Epithelial cell of umbilical artery (primary cell): ENCODE measurements at places on chromosomes 6 and 20. TPM values are rescaled to one million over a fixed set of nuclear protein-coding genes. Genes with fewer than 3 reads are reported as not detected.

COL19A1 gene
- total RNA-seq = not detected in 2 replicates

LSM2 gene
- total RNA-seq = 57.2 and 65.0 TPM in 2 replicates

DAAM2 gene
- total RNA-seq = under 0.01 TPM in 1 of 2 replicates, not detected in the other

TPBG gene
- total RNA-seq = 6.5 and 7.0 TPM in 2 replicates

KCNQ5 gene
- total RNA-seq = under 0.01 TPM in 1 of 2 replicates, not detected in the other

TBXT gene
- total RNA-seq = not detected in 2 replicates

CRYBG1 gene
- total RNA-seq = 31.8 and 67.9 TPM in 2 replicates

AGER gene
- total RNA-seq = under 0.01 and 0.46 TPM in 2 replicates

IL17F gene
- total RNA-seq = not detected in 2 replicates

MAPK13 gene
- 1.6 and 3.6 TPM in 2 replicates for total RNA-seq

NRSN2 gene
- 8.8 and 29.2 TPM in 2 replicates for total RNA-seq

MED23 gene
- 21.1 and 34.2 TPM in 2 replicates for total RNA-seq

PROKR2 gene
- total RNA-seq = under 0.01 TPM in 1 of 2 replicates, not detected in the other

HTR1B gene
- total RNA-seq = 17.9 and 42.6 TPM in 2 replicates

CST7 gene
- total RNA-seq = not detected in 2 replicates

TMC2 gene
- not detected in 2 replicates for total RNA-seq

HLA-DPA1 gene
- total RNA-seq = 0.65 and 3.6 TPM in 2 replicates

PGC gene
- not detected in 2 replicates for total RNA-seq

ZFP64 gene
- 42.2 and 42.4 TPM in 2 replicates for total RNA-seq

PHF10 gene
- 29.6 and 32.4 TPM in 2 replicates for total RNA-seq

ECI2 gene
- total RNA-seq = 98.1 and 151 TPM in 2 replicates

FILIP1 gene
- 12.2 and 16.2 TPM in 2 replicates for total RNA-seq

VNN1 gene
- total RNA-seq = under 0.01 TPM in 1 of 2 replicates, not detected in the other

DACT2 gene
- not detected in 2 replicates for total RNA-seq

TRAPPC3L gene
- under 0.01 TPM in 1 of 2 replicates, not detected in the other for total RNA-seq

HSPA12B gene
- 3.9 and 16.3 TPM in 2 replicates for total RNA-seq

SRMS gene
- not detected in 2 replicates for total RNA-seq

MAN1A1 gene
- total RNA-seq = 13.3 and 17.5 TPM in 2 replicates

IP6K3 gene
- total RNA-seq = not detected in 2 replicates

TGM3 gene
- total RNA-seq = not detected in 2 replicates

PRL gene
- total RNA-seq = not detected in 2 replicates

CCN2 gene
- 425 and 437 TPM in 2 replicates for total RNA-seq

HDGFL1 gene
- total RNA-seq = not detected in 2 replicates

ATRN gene
- total RNA-seq = 29.9 and 31.5 TPM in 2 replicates

PHF20 gene
- 25.3 and 25.7 TPM in 2 replicates for total RNA-seq

GPSM3 gene
- total RNA-seq = 3.8 and 5.2 TPM in 2 replicates

DBNDD2 gene
- total RNA-seq = 11.4 and 12.6 TPM in 2 replicates

SIRPB2 gene
- 2.9 and 3.0 TPM in 2 replicates for total RNA-seq

KCNK16 gene
- not detected in 2 replicates for total RNA-seq

QRSL1 gene
- 10.7 and 13.1 TPM in 2 replicates for total RNA-seq

HTR1E gene
- total RNA-seq = not detected in 2 replicates

TNXB gene
- under 0.01 and 0.15 TPM in 2 replicates for total RNA-seq

TM9SF4 gene
- total RNA-seq = 18.2 and 26.1 TPM in 2 replicates

HLA-DQB2 gene
- not detected in 2 replicates for total RNA-seq

MYBL2 gene
- 19.8 and 19.9 TPM in 2 replicates for total RNA-seq

PLAGL1 gene
- total RNA-seq = 4.2 and 11.7 TPM in 2 replicates

MUCL3 gene
- total RNA-seq = not detected in 2 replicates

CTAGE9 gene
- total RNA-seq = not detected in 2 replicates

C6orf15 gene
- not detected in 2 replicates for total RNA-seq

NKX2-4 gene
- not detected in 2 replicates for total RNA-seq

CYB5R4 gene
- 3.9 and 12.0 TPM in 2 replicates for total RNA-seq

ZSCAN31 gene
- 14.3 and 15.7 TPM in 2 replicates for total RNA-seq

GPLD1 gene
- total RNA-seq = under 0.01 and 0.32 TPM in 2 replicates

ANGPT4 gene
- not detected in 2 replicates for total RNA-seq

BCLAF1 gene
- total RNA-seq = 101 and 106 TPM in 2 replicates

MOCS1 gene
- total RNA-seq = 11.4 and 12.3 TPM in 2 replicates

SASH1 gene
- 77.6 and 82.4 TPM in 2 replicates for total RNA-seq

BPIFB4 gene
- not detected in 2 replicates for total RNA-seq
